ENCODE measurements at places on chromosomes 13 and 19.

- no peak for DNase-seq
Observed at GRCh38 chr19:27746691-27747380, 1466.1 kb downstream of the UQCRFS1 start.

DNA sequence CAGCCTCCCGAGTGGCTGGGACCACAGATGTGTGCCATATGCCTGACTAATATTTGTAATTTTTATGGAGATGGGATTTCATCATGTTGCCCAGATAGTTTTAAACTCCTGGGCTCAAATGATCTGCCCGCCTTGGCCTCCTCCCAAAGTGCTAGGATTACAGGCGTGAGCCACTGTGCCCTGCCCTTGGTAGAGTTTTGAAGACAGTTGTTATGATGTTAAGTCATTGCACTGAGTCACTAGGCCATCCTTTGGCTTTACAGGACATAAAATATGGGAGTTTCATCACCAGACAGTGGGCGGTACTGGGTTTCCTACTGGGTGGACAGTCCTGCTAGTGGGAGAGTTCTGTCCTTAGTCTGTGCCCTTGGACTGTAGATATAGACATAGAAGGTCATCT lies 282.5 kb downstream of the ATP8A2 start:
- DNase-seq, result no peak

GRCh38 chr19:48454150-48454730 lies 1.1 kb upstream of the KCNJ14 start:
- no peak for DNase-seq

DNA sequence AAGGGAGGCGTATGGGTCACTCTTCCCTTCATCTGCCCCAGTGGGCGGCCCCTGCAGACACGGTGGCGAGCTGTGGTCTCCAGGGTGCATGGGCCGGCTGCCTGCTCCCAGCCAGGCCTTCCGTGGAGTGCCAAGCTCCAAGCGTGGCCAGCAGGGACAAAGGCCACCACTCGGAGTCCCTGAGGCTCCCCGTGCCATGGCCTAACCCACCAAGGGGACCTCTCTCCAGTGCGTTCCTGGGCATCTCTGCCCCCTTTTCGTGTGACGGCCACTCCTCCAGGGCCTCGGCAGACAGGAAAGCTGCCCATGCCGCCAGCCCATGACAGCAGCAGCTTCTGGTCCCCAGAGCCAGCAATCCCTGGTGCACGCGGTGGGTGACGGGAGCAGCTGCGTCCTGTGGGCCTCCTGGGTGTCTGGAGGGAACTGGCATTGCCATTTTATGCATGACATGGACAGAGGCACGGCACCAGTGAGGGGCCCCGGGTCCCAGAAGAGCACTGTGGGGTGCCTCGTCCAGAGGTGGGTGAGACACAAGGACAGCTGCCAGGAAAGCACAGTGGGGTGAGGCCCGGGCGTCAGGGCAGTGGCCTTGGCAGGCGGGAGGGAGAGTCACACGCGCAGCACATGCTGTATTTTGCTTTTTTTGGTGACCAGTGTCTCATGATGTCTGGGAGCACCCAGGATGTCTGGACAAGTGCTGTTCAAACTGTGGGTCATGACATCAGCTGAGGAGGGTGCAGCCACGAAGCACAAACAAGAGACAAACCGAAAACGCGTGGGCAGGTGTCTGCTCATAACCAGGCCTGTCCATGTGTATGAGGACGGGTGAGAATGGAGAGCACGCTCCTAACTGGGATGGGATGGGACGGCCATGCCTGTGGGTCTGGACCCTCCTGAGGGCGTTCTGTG lies 32.3 kb downstream of the CEBPG start:
- DNase-seq, result no peak

DNA sequence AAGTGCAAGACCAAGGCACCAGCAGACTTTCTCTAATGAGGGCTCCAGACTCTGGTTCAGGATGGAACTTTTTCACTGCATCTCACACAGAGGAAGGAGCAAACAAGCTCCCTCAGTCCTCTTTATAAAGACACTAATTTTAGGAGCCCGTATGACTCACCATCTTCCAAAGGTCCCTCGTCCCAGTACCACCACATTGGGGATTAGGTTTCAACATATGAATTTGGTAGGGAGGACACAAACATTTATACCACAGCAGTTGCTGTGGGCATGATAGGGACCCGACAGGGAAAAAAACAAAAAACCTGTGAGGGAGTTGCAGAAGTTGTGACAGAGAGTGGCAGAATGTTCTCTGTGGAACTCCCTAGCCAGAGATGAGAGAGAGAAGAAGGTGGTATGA lies 6.5 kb upstream of the CNMD start:
- DNase-seq, result no peak

DNA sequence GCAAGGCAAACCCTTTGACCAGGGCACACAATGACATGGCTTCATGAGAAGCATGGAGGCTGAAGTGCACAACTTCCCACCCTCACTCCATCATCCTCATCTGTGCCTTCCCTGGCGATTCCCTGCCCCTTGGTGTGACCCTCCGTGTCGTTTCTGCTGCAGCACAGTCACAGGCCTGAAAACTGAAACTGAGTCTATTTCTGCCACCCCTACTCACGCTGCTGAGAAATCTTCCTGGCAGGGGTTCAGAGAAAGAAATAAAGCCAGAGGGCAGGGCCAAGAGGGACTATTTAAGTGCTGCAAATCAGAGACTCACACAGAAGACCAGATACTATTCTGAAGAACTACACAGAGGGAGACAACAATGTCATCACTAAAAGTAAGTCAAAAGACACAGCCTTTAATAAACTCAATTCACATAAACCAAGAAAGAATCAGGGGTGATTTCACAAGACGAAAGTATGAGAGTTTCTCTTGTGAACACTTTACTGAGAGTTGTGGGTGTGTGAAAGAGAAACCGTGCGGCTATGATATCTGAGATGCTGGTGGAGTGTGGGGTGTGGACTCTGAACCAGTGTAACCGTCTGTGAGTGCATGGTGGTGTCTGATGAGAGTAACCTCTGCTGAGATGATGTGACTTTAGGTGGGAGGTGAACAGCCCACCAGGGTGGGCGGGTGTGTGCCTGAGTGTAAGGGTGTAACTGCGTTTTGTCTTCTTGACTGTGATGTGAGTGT lies 23.5 kb downstream of the LGALS16 start:
- DNase-seq, result no peak
